ENCODE measurements at places on chromosomes 11 and 22.
A peak's percentile ranks its signal among the peaks of the same experiment; 100 is the strongest.

GRCh38 chr22:45317551-45318167 lies 7.9 kb downstream of the FAM118A start:
- DNase-seq, result peak; percentile 41

GRCh38 chr11:45187375-45187774 lies 40.9 kb downstream of the PRDM11 start:
- DNase-seq, result no peak

DNA sequence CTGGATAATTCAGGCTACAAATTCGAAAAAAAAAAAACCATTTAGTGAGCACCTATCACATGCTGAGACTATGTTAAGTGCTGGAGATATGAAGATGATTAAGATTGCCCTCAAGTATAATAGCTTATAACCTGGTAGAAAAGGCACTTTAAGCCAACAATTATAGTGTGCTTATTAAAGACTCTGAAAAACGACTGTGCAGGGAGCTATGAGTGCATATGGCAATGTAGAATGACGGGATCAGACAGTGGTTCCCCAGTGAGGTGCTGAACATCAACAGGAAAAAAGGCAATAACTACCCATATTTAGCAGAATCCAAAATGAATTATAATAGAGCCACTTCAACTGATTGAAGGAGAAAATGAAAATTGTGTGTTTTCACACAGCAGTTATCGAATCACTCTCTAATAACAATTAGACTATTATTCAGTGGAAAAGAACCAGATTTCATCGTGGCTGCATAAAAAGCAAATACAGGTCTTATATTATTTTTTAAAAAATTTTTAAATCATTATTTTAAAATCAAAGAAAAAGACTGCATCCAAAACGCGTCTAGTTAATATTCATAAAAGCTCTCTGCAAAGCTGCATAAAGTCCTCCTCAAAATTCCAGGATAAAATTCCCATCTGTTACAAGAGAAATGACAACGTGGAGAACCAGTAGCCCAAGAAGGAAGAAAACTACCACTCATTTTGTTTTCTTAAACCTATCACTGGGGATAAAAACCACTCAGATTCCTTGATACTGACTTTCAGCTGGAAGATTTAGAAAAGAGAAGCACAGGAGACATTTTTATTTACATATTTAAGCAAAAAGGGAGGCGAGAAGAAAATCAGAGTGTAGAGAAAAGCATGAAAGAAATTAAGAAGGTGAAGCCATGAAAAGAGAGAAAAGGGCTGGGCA lies 1.1 kb downstream of the MTMR2 start:
- no peak for DNase-seq

DNA sequence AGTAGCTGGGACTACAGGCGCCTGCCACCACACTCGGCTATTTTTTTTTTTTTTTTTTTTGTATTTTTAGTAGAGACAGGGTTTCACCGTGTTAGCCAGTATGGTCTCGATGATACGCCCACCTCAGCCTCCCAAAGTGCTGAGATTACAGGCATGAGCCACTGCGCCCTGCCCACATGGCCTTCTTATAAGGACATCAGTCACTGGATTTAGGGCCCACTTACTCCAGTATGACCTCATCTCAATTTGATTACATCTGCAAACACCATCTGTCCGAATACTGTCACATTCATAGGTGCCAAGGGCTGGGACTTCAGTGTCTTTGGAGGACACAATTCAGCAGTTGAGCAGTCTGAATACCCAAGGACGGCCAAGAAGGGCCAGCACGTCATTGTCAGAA lies 8.2 kb upstream of the PRR5 start:
- DNase-seq, result no peak

GRCh38 chr11:124638500-124638899 lies 15.8 kb downstream of the TBRG1 start:
- no peak for DNase-seq

GRCh38 chr11:19365743-19366410 lies 125.1 kb upstream of the E2F8 start:
- DNase-seq, result no peak

Data from COR-L47 (cell line).